ENCODE measurements at places on chromosomes 13 and 19. TPM values are rescaled to one million over a fixed set of nuclear protein-coding genes. Genes with fewer than 3 reads are reported as not detected.

Gene ONECUT3
- total RNA-seq, result 15.4 TPM

Gene CUL4A
- total RNA-seq, result 43.2 TPM

Gene LENG8
- 278 TPM for total RNA-seq

Gene ZNF616
- total RNA-seq, result 22.5 TPM

- DNase-seq, result no peak
Measured at GRCh38 chr13:21546372-21546771, 57.6 kb downstream of the MICU2 start.

DNA sequence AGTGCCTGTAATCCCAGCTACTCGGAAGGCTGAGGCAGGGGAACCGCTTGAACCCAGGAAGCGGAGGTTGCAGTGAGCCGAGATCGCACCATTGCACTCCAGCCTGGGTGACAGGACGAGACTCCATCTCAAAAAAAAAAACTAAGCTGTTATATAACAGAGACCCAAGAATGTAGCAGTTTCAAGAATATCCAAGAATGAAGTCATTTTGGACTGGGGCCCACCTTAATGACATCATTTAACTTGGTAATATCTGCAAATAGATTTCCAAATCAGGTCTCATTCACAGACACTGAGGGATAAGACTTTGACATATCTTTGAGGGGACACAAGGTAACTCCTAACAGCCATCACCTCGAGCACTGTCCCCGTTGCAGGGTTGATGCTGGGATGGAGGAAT is 36.5 kb upstream of the MRI1 start:
- DNase-seq, result no peak

GRCh38 chr19:52369559-52370340 is at the start of gene ZNF880:
ZNF880 (plus strand) TSS chr19:52369923; CDS start chr19:52369966, 43 bp downstream.
- peak; percentile 97 for DNase-seq

DNA sequence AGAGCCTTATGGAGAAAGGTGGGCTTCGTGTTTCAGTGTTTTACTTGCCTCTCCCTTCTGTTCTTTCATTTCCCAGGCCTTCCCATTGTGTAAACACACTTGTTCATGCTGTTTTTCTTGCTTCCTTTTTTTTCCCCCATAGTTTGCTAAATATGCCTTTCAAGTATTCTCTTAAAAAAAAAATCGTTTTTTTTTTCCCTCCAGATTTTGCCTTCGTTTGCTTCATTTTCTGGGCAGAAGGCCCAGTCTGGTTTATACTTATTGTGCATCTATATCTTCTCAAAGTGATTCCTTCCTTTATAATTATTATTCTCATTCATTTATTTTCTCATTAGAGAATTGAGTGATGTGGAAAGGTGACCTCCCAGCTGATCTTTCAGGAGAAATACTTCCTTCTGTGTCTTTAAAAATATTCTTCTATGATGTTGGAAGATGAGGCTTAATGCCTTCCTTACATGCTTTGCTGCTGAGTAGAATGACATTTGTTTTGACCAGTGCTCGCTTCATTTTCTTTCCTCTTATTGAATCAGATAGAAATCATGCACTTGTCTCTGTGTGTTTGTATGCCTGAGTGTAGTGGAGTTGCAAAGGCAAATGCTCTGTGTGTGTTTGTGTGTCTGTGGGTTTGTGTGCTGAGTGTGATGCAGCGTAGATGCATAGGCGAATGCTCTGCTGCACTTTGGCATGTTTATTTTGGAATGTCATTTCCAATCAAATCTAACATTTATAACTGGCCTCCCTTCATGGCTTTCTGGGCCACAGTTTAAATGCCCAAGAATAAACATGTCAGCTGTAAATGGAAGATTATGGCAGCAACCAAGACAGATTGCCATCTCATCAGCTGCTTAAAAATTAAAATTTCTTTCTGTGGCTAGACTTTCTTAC is 591.4 kb downstream of the FGF9 start:
- DNase-seq, result no peak

DNA sequence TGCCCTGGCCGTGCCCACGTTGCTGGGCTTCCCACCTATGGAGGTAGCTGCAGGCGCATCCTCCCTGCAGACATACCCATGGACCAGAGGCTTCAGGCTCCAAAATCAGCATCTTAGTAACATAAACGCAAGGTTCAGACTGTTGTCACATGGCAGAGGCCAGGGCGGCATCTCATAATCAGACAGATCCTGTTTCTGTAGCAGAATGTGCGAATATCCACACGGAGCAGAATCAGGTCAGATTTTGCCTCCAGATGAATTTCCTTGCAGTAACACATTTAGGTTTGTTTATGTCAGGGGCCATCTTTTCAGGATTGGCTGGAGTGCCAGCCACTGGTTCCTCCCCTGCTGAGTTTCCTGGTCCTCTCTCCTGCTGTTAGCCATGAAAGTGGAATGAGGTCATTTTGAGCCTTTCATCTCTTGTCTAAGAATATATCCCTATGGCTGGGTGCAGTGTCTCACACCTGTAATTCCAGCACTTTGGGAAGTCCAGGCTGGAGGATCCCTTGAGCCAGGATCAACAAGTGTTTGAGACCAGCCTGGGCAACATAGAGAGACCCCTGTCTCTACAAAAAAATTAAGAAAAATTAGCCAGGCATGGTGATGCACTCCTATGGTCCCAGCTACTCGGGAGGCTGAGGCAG is 20.5 kb downstream of the SMARCA4 start:
- DNase-seq, result no peak

GRCh38 chr13:22505489-22505888 is 675.3 kb upstream of the SGCG start:
- no peak for DNase-seq

Gene LYL1
- total RNA-seq, result 1.3 TPM

GRCh38 chr13:60000081-60000480 is 163.6 kb downstream of the DIAPH3 start:
- DNase-seq, result no peak

DNA sequence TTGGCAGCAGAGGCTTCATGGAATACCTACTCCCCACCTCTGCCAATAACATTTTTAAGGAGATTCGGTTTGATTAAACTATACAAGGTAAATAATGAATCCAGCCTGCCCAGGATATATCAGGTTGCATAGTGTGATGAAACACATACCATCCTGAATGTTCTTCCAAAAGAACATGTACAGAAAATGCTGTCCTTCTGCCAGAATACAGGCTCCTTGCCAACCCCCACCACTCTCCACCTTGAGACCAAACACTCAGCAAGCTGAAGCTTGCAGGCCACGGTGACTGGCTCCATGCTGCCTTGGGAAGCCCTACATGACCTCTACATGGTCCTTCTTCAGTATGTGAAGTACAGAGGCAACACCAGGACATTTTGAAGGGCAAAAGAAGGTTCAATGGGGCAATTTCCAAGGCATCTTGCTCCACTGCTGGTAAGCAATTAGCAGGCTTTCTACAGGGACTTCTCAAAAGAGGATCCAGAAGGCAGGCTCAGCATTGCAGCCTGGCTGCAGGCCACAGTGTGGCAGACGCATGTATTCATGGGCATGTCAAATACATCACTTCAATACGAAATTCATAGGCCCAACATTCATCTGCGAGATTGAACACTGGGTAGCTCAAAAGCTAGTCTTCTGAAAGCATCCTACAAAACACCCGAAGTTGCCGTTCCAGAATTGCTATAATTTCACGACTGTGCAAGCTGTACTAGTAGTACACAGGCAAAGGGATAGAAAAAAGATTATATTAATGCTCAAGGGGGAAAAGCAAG is 62.4 kb upstream of the SERP2 start:
- no peak for DNase-seq

DNA sequence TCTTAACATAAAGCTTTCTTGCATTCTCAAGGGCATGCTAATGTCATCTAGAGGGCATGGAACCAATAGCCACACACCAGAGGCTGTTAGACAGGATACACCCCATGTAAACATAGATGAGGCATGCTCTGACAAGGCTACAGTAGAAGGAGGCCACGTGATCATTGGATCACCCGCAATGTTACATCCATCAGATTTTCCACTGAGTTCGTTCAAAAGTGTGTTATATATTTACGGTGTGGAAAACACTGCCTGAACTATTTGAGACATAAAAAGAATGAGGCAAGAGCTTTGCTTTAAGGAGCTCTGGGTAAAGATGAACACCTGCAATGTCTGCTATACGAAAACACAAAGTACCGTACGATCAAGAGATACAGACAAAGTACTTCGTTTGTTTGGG is 817.5 kb upstream of the SLC10A2 start:
- no peak for DNase-seq

GRCh38 chr13:28636677-28637317 is 22.1 kb upstream of the POMP start:
- DNase-seq, result peak; percentile 53

GRCh38 chr19:1047696-1048147 is 7.8 kb downstream of the ABCA7 start:
- DNase-seq, result no peak

GRCh38 chr13:50731400-50731799 is 112.1 kb downstream of the DLEU7 start:
- DNase-seq, result no peak

Gene TUBA3C
- not detected for total RNA-seq

DNA sequence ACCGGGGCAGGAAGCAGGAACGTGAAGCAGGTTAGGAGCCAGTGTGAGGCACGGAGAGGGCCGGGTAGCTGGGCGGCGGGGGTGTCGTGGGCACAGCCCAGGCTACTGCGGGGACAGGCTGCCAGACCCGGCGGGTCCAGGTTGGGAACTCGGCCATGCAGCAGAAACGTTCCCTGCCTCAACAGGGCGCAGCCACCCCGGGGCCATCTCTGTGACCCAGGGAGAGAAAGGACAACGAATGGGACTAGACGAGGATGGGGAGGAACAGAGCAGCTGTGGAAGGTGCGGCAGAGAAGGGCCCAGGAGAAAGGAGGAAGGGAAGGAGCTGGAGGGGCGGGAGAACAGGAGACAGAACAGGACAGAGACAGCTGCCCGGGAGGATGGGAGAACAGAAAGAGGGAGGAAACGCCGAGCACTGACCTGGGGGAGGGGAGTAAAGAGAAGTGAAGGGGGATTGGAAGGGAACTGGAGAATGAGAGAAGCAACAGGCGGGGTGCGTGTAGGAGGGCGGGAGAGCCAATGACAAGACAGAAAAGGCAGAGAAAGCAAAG is 12.9 kb upstream of the GARIN5A start:
- DNase-seq, result no peak

Gene BRME1
- 4.6 TPM for total RNA-seq
